ENCODE measurements at places on chromosomes 2 and 18.

DNA sequence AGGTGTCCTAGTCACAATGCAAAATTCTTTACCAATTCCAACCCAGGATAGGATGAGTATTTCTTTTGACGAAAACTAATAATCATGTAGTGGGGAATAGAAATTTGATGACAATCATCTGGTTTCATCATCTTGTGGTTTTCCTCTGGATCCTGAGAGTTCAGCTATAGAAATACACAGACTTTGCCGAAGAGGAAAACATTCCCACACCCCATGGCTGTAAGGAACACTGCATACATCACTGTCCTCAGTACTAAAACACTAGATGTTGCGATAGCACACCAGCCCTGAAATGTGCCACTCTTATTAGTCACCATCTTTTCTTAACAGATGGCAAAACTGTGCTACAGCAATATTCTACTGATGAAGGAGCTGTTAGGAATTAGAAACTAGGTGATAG, 29.4 kb downstream of the CERKL start:
- peak; percentile 3 for DNase-seq

DNA sequence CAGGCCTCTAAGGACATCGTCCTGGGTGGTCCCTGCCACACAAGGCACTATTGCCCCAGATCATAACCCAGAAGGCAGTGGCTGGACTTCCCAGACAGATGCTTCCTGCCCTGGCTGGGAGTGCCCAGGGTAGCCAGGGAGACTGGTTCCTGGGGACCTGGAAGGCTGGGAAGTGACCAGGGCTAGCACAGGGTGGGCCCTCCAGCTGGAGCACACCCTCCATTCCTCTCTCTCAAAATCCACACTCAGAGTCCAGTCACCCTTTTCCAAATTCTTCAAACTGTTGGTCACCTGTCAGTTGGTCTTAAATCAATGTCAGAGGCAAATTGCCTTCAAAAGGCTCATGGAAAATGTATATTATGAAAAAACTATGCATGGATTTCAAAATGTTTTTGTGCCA, 11.6 kb upstream of the TUBB6 start:
- DNase-seq: no peak

DNA sequence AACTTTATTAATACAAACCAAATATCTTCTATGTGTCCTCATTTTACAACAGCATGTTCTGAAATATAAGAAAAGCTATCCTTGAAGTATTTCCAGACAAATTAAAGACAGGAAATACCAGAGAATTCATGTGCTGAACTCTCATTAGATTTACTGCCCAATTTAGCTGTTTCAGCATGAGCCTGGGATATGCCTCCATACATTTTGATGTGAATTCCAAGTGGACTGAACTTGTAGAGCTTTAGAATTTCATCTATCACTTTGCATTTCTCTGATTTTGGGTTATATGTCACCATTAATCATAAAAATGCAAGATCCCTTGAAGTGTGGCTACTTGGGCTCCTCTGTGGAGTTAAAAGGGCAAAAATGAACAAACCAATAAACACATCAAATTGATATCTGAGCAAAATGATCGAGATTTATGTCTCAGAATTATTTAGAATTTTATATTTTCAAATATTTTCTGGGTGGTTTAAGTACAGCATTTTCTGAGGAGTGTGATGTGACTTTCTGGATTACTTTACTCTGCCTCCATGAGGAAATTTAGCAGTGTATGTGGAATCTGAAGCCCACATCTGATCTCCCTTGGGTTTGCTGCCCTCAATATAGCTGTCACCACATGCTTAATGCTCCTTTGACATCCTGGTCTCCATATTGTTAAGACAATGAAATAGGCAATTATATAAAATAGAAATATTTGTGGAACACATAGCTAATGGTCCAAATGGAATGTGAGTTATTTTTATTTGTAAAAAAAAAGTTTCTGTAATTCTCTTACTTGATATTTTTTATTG, 206.6 kb upstream of the RBMS1 start:
- DNase-seq: no peak

GRCh38 chr2:214410918-214411554, at the start of gene VWC2L:
Gene VWC2L (plus strand): TSS chr2:214411054. CDS start chr2:214414194, 3,140 bp downstream.
- no peak for DNase-seq

DNA sequence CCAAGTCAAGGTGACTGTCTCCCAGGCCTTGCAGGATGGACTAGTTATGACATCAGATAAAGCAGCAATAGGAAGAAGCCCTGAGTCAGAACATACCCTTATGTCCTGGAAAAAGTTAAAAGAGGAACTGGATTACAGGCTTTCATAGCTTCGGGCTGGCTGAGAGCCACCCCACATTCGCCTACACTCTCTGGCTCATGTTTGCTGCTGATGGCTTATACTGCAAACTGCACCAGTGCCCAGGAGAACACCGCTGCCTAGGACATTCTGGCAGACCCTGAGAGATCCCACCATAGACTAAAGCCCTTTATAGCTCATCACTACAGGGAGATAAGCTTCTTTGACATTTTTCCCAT, 20.3 kb downstream of the SLC8A1 start:
- DNase-seq: peak; percentile 59

DNA sequence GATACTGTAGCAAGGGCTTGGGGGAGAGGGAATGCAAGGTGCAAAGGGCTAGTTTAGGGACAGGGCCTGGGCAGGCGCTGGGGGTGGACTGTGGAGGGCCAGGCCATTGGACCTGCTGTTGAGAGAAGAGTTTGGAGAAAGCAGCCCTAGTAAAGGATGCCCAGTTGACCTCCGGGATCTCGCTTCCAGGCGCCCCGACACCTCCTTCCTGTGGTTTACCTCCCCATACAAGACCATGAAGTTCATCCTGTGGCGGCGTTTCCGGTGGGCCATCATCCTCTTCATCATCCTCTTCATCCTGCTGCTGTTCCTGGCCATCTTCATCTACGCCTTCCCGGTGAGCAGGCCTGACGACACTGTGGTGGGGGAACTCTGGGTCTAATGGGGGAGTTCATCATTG, 229.0 kb downstream of the DYSF start:
- DNase-seq: no peak

- no peak for DNase-seq
Measured at GRCh38 chr2:235502336-235502735, 8.5 kb downstream of the AGAP1 start.

DNA sequence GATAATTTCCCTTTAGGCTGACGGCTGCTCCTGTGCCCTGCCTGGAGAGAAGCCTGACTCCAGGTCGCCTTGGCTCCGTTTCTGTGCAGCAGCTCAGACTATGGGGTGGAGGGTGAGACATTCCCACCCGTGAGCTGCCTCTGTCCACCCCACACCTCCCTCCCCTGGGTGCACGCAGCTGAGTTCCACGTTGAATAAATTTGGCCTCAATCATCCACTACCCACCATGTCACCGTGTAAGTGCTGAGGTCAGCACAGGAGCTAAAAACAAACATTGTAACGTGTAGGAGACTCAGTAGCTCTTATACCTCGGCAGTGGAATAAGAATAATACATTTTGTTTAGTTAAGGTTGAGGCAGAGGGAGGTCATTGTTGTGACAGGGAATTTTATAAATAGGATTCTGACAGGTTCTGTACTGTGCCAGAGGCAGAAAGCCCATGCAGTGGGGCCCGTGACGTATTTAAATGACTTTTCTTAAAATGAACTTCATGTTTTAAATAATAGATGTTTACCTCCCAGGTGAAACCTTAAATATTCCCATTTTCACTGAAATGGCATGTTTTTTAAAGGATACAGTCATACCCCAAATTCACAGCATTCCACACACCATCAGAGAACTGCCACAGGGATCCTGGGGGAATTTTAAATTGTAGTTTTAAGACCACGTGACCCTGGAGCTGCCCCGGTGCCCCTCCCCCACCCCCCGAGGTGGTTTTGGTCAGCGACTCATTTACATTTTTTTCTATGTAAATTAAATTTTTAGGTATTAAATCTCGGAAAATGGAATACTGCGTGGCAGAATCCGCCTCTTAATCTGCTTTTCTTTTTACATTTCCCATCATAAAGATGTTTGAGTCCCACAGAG, 50.2 kb downstream of the NFATC1 start:
- DNase-seq: no peak

DNA sequence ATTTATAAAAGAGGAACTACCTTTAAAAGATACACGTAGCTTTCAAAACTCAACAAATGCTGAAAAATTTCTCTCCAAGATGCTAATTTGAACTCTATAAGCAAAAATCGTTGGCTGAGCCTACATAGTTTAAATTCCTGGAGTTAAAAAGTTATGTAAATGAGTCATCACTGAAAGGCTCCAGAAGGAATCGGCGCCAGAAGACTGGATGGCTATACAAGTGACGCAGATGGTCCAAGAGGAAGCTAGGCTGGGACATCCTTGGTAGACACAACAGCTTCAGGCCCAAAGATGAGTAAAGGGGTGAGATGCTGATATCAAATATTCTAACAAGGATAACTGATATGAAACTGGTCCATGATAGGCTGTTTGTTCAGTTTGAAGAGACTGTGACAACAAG, 22.8 kb upstream of the DNAH6 start:
- no peak for DNase-seq

GRCh38 chr2:199883474-199884212, 27.4 kb upstream of the C2orf69 start:
- DNase-seq: no peak

DNA sequence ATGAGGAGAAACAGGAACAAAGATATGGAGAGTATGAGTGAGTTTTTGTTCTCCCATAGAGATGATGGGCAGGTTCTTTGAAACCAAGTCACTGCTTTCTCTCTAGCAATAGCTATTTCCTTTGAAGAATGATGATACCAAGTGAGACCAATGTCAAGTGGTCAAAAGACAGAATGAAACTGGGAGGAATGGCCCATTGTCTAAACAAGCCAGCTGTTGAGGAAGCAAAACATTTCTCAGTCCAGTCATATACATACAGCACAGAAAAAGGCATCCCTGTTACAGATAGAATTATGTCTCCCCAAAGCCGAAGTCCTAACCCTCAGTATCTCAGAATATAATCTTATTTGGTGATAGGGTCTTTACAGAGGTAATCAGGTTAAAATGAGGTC, 66.1 kb upstream of the EPC2 start:
- no peak for DNase-seq

DNA sequence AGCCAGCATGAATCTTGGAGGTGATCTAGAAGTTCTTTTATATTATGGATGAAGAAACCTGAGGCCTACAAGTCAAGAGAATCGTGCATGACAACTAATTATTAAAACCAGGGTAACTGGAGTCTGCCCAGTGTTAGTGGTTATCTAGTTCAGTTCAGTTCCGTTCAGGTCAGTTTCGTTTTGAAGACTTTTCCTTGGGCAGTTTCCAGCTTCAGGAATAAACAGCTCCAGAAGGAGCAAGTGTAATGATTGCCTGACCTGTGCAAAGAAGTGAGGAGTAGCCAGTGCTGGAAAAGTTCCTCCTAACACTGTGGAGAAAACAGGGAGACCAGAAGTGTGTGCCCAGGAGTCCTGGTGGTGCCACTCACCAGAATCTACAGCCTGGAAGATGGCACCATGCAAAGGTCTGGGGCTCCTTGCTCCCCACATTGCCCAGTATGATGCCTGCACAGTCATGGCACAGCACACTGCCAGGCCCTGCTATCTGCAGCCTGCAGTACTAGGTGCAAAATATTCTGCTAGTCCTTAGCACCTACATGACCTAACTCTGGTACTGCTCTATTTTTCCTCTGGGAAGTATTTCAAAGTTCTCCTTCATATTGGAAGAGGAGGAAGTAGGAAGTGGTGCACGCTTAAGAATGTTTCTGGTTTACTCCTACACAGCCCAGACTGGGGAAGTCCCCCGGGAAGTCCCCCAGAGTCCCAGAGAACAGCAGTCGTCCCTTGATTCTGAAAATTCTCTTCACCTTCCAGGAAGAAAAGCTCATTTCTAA, 65.8 kb downstream of the SUMO1 start:
- no peak for DNase-seq

- no peak for DNase-seq
Measured at GRCh38 chr2:182585001-182585400, 131.1 kb upstream of the DNAJC10 start.

- DNase-seq: peak; percentile 56
Measured at GRCh38 chr2:119517433-119517832, 6.8 kb downstream of the SCTR start.

DNA sequence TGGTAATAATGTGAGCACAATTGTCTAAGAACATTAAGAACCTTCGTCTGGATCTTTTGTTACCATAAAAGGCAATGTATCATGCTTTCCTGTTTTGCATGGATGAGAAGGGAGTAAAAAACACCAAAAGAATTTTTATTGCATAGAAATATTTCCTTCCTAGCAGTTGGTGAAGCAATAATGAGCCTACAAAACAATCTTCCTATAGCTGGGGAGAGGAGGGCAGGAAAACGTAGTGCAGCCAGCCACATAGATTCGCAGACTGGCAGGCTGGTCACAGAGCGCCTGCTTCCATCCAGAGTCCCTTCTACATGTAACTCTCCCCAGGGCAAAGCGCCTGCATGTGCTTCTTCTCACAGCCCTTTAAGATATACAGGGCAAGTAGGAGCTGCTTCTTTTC, 190.4 kb downstream of the BABAM2 start:
- DNase-seq: no peak

DNA sequence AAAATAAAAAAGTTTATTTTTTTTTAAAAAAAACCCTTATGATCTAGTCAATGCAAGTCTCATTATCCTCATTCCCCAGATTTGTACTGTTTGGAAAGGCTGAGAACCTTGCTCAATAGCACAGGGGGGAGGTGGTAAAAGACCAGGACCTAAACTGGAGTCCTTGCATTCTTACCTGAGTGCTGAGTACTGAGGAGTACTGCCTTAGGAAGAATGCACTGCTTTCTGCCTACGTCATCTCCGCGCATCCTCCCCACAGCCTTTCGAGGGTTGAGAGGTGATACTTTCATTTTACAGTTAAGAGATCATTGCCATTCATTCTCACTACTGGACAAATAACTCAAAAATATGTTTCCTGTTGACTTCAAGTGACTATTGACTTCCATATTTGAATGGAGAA, 73.8 kb downstream of the MAP3K20 start:
- DNase-seq: no peak
